ENCODE measurements at places on chromosomes 5 and 9.

- DNase-seq: no peak
Measured at GRCh38 chr5:141840280-141840812, 37.9 kb downstream of the PCDH1 start.

- DNase-seq: no peak
Measured at GRCh38 chr9:16001856-16002255, 449.0 kb downstream of the CCDC171 start.

DNA sequence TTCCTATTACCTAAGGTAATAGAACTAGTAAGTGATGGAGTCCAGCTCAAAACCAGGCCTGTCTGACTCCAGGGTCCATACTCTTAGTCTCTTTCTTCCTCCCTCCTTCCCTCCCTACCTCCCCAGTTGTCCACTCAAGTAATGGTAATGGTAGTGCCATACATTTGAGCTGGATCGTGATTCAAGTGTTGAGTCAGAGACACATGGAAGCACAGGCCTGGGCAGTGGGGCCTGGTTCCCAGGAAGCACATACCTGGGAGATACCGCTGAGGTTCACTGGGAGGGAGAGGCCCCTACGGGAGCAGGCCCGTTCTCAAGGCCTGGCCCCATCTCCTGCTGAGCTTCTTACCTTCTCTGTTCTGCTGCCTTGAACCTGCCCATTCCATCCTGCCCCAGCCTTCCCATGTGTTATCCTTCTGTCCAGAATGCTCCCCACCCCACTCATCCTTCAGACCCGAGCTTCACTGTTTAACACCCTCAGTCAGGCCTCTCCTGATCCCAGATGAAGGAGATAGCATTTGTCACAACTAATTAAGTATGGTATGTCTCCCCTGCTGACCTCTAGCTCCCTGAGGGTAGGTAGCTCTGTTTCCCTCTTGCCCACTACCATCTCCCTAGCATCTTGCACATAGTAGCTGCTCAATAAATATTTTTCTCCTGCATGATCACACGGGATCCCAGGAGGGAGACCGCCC is 13.8 kb downstream of the URM1 start:
- no peak for DNase-seq

- DNase-seq: no peak
Measured at GRCh38 chr5:135324897-135325650, 74.0 kb downstream of the MACROH2A1 start.

DNA sequence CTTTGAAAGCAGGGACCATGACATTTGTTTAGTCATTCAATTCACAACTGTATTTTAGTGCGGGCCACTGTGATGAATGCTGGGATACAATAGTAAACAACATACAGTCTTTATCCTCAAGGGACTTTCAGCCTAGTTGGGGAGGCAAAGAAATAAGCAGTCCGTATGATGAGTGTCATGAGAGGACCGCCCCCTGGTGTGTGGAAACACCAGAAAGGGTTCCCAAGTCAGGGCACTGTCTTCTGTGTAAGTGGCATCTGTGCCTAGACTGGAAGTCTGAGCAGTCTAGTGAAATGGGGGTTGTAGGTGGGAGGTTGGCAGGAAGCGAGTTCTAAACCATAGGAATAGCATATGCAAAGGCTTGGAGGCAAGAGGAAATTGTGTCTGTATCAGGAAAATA is 6.8 kb downstream of the C9orf43 start:
- DNase-seq: no peak

DNA sequence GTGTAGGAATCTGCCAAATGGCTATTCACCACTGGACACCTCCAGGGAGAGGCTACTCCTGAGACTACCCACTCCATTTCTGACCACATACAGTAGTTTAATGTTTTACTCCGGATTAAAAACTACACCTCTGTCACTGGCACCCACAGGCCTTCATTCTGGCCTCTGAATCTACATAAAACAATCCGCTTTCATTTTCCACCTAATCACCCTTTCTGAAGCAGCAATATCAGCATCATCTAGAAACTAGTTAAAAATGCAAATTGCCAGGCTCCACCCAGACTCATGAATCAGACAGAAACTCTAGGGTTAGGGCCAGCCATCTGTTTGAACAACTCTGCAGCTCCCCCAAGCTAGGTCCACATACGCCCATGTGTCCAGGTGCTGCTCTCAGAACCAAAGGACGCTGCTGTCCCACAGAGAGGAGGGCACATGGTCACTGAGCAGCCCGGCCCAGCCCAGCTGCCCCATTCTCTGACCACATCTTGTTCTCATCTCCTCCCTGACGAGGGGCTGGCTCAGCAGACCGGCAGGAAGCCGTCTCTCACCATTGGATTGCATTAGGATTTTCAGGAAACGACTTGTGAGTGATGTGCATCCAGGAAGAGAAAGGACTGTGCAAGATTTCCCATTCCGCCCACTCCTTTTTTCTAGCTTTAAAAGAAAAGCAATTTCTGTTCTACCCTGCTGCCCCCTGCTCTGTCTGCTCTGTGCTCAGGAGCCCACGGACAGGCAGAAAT is 34.7 kb downstream of the ADAM19 start:
- DNase-seq: no peak

DNA sequence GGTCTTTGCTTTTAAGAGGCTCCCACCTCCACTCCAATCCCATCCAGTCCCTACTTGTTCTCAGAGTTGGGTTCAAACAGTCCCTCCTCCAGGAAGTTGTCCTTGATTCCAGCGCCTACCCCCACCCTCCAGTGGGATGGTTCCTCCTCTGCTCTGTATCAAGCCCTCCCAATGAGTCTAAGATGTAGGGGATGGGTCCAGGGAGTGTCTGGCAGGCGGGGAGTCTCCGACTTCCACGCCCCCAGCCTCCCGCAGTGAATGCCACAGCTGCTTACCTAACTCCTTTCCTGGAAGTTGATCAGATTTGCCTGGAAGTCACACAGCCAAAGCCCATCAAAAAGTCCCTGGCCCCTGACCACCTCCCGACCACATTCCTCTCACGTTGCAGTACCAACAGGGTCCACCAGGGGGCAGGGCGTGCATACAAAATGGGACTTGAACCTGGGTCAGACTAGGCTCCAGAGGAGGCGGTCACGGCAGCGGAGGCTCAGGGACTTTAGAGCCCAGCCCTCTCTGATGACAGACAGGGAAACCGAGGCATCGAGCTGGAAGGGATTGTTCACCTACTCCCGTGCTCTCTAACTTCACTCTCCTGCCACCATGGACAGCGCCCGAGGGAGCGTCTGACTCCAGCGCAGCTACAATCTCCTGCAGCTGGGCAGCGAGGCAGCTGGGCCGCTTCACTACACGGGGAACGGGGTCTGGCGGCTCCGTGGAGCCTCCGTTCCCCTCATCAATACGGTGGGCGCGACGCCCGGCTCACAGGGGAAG is 25.0 kb upstream of the TDRD7 start:
- DNase-seq: peak; percentile 30

DNA sequence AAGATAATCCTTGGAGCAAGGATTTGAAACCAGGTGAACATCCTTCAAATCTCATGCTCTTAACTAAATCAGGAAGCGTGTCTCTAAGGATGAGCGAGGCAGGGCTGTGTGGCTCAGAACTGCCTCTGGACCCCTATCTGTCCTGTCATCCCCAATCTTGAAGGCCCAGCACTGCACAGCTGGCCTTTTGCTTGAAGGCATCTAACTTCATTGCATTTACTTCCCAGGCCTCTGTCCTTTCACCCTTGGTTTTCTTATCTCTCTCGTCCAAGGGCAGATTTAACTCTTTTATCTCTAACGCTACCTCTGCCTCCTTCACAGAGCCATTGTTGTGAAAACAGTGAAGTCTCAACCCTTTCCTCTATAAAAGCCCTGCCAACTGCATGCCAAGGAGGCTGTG is 83.8 kb downstream of the UGCG start:
- no peak for DNase-seq

- no peak for DNase-seq
Measured at GRCh38 chr9:29969856-29970647, 2396.8 kb upstream of the C9orf72 start.

DNA sequence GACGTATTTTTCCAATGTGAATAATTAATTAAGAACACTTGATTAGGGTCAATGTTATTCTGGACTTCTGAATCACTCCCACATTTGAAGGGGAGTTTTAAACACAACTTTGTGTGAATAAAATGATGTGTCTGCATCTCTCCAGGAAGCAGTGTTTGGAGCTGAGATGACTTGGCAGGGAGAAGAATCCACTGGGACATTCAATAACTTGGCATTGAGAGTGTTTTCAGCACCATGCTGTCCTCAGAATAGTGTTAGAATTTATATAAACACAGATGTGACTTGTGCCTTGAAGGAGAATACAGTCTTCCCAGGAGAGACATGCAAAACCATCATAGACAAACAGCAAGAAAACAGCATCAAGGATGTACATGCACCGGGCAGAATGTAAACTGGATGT is 32.7 kb upstream of the KCNMB1 start:
- DNase-seq: no peak

GRCh38 chr5:136734628-136735027 is 369.3 kb upstream of the TRPC7 start:
- no peak for DNase-seq

GRCh38 chr9:90964101-90965020 is 162.7 kb downstream of the SYK start:
- no peak for DNase-seq

GRCh38 chr5:168951356-168951755 is 349.6 kb downstream of the SLIT3 start:
- DNase-seq: no peak

- no peak for DNase-seq
Measured at GRCh38 chr9:103669296-103669695, 424.8 kb upstream of the SMC2 start.

GRCh38 chr9:5185220-5185840 is at the start of gene INSL6:
TSS of gene INSL6 (minus strand) at chr9:5185639. CDS start at chr9:5185602, 37 bp downstream.
- DNase-seq: no peak

- no peak for DNase-seq
Measured at GRCh38 chr9:98396236-98396635, 140.8 kb upstream of the TBC1D2 start.

DNA sequence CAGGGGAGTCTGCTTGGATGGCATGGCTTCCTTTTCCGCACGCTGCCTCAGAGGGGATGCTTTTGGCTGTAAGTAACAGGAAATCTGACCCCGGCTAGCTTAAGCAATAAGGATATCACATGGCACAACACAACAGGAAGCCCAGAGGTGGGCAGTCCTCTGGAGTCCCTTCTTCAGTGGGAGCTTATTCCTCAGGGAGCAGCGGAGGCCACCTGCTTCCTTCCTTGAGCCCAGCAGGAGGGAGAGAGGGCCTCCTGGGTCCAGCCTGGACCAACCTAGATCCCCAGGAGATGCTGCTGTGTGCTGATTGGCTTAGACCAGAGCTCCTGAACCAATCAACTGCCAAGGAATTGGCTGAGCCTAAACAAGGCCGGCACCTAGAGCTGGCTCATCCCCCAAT is 66.3 kb downstream of the C9orf50 start:
- no peak for DNase-seq

- no peak for DNase-seq
Measured at GRCh38 chr9:113267911-113268566, 7.3 kb downstream of the CDC26 start.

GRCh38 chr5:40240671-40241070 is 439.0 kb upstream of the PTGER4 start:
- DNase-seq: no peak

GRCh38 chr5:157384971-157385709 is 74.9 kb upstream of the NIPAL4 start:
- DNase-seq: no peak

DNA sequence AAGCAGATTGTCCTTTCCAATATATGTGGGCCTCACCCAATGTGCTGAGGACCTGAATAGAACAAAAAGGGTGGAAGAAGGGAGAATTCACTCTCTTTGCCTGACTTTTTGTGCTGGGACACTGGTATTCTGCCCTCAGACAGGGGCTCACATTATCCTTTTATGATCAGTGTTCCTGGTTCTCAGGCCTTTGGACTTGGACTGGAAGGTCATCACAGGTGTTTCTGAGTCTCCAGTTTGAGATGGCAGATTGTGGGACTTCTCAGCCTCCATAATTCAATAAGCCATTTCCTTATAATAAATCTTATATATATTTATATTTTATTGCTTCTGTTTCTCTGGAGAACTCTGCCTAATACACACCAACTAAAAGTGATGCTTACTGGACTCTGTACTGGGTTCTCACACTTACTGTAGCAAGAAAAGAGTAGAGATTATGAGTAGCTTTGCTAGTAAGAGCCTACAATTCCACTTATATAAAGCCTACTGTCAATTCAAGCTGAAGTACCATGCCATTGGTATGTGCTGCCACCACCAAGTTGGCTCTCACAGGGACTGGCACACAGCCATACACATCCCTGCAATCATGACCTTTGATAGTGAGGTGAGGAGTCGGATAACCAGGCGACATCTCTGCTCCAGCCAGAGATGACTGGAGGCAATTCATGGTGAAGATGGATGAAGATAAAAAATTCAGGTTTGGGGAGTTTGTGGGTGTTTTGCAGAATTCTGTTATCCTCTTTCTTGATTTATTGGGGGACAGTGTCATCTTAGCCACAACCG is 130.7 kb upstream of the NR3C1 start:
- DNase-seq: no peak

DNA sequence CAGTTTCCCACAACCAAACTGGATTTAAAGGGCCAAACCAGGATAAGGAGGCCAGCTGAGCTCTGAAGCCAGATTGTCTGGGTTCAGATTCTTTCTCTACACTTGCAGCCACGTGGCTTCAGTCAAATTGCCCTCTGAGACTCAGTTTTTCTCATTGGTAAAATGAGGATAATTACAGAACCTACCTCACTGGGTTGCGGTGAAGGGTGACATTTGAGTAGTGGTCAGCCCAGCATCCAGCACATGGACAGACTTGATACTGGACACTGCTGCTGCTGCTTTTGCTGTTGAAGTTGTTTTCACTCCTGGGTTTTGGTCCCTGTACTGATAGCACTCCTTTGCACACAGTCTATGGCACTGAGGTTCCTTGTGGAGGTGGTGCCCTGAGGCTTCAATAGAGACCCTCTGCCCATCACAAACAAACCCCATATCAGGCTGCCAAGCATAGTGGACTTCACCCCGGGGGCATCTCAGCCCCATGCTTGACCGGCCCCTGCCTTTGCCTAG is 25.7 kb upstream of the CDKN2AIPNL start:
- DNase-seq: no peak

GRCh38 chr5:119341452-119342349 is 14.1 kb upstream of the TNFAIP8 start:
- DNase-seq: no peak

- no peak for DNase-seq
Measured at GRCh38 chr9:69295872-69296552, 29.0 kb upstream of the ENTREP1 start.

DNA sequence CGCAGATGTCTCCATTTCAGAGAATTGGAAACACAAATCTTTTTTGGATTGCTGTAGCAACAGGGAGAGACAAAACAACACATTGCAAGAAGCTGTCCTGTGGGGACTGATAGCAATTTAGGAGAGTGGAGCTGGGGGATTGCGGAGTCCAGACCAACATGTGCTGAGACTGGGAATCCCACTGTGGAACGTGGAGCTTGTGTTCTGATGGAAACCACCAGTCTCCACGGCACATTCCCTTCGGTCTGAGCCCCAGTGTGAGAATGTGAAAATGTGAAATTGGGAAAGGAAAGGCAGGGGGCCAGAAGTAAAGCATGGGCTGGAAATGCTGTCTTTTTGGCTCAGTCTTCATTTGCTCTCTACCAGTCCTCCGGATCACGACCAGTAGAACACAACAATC is 348.8 kb upstream of the TNC start:
- no peak for DNase-seq

GRCh38 chr5:170885256-170885655 is 23.4 kb downstream of the RANBP17 start:
- no peak for DNase-seq
